T-helper 17 cell (primary cell): ENCODE measurements at places on chromosomes 12 and 14.

DNA sequence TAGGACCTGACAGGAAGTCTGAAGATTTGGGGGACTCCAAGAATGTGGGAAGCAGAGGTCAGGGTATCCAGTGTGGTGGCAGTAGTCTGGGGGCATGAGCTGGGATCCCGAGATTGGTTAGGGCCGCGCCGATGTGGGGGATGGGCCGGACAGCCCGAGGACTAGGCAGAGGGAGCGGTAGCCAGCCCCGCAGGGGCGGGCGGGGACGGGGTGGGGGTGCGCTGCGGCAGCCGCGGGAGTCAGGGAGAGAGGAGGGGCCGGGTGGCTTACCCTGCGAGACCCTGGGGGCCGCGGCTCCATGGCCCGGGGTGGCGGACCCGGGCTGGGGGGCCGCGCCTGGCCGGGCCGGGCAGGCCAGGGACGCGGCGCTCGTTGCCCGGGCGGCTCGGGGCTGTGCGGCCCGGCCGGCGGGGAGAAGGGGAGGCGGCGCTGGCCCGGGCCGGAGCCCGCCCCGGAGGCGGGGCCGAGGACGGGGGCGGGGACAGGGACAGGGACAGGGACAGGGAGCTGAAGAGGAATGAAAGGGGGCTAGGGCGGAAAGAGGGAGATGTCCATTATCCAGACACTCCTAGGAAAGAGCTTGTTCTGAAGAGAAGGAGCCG lies 5.6 kb downstream of the ZNF385A start:
- no peak for DNase-seq

- DNase-seq = peak; percentile 46
Observed at GRCh38 chr12:47744005-47744651, 14.6 kb downstream of the RAPGEF3 start.

DNA sequence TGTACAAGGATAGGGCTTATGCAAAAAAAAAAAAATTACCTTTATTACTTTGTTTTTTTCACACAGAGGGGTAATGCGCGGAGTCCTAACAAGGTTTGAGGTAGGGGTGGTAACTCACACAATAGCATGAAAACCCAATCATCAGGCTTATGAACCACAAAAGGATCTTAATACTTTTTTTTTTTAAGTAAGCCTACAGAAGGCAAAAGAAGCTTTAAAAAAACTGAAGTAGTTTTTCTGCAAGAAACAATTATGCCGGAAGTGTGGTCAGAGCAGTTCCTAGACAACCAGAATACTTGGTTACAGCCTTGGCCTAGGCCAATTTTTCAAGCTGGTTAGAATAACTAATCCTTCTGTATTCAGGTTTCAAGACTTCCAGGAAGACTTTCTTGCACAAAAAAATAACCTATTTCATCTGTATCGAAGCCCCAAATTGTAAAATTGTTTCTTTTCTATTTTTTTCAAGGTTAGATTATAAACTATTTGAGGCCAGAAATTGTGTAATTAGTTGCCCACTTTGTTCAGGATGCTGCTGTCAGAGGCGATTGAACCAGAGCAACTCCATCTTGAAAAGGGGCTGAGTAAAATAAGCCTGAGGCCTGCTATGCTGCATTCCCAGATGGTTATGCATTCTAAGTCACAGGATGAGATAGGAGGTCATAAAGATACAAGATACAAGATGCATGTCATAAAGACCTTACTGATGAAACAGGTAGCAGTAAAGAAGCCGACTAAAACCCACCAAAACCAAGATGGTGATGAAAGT lies 1.8 kb upstream of the GNS start:
- no peak for DNase-seq

GRCh38 chr14:52551696-52552062 lies 626 bp downstream of the TXNDC16 start:
- DNase-seq = no peak

DNA sequence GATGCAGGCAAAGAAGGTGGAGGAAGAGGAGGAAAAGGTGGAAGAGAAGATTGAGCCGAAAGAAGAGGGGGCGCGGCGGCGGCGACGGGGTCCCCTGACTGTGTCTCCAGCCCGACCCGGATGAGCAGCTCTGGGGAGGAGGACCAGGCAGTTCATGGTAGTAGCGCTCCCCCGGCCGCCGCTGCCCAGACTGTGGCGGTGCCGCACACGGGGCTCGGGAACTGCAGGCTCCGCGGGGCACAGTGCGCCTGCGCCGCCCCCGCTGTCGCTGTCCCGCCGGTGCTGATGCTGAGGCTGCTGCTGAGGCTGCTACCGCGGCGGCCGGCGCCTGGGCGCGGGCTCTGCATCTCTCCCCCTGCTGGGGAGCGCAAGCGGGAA lies at the start of gene KCNH5:
TSS of gene KCNH5 (minus strand) at position 225 of the 378 bp plus-strand sequence. CDS start 272 bp downstream, outside the sequence.
- DNase-seq = no peak

DNA sequence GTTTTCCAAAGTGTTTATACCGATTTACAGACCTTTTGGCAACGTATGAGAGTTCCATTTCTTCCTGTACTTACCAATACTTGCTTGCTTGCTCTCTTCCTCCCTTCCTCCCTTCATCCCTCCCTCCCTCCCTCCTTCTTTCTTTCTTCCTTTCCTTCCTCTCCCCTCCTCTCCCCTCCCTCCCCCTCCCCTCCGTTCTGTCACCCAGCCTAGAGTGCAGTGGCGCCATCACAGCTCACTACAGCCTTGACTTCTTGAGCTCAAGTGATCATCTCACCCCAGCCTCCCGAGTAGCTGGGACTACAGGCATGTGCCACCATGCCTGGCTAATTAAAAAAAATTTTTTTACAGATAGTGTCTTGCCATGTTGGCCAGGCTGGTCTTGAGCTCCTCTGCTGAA lies 40.4 kb downstream of the DIP2B start:
- no peak for DNase-seq

GRCh38 chr14:33480071-33480886 lies 470.6 kb downstream of the EGLN3 start:
- DNase-seq = no peak

GRCh38 chr14:50812180-50812579 lies 18.8 kb downstream of the NIN start:
- no peak for DNase-seq

- no peak for DNase-seq
Observed at GRCh38 chr12:104352106-104352713, 48.7 kb downstream of the EID3 start.

DNA sequence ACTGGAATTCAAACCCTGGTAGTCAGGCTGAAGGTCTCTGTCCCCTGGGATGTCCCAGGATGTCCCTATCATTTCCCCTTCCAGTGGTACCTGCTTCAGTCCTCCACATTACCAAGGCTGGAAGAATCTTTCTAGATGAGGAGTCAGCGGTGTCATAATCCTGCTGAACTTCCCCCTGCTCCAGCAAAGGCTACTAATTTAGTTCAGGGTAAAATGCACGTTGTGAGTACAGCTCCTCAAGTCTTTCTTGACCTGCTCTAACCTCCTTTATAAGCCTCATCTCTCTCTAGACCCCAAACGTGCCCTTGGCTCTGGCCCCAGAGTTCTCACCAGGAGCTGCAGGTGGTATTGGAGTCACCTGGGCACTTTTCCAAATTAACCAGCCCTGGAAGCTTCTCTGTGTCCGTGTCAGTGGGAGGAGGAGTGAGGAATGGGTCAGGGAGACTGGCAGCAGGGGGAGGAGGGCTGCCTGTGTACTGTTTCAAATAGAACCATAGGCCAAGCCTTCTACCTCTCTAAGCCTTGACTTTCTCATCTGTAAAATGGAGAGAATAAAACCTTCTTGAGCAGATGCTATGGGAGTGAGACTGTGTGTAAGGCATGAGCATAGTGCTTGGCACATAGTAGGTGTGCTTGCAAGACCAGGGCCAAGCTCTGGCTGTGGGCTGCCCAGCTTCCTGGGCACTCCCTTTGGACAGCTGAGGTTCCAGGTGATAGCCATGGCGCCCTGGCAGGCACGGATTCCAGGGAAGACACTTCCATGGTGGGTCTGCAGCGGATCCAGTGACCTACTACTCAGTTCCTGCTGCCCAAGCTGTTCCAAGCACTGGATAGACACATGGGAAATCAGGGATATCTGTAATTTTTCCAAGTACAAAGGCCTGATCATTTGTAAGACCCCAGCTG lies 24.5 kb downstream of the ASB2 start:
- no peak for DNase-seq

DNA sequence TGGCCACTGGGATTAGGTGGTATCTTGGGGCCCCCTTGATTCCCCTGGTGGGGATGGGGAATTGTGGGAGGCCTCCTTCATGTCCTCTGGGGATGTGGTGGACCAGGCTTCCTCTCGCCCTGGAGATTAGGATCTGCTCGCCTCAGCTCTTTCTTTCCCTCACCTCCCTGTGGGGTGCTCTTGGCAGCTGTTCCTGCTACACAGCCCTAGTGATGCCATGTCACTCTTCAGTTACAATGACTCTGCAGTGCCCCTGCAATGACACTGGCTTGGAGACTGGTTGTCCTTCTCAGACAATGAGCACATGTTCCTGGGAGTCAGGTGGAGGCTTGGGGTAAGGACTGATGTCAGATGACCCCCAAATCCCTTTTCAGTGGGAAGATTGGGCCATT lies 83.9 kb downstream of the ADCK1 start:
- DNase-seq = no peak

GRCh38 chr12:80154261-80154660 lies 54.9 kb downstream of the OTOGL start:
- no peak for DNase-seq

DNA sequence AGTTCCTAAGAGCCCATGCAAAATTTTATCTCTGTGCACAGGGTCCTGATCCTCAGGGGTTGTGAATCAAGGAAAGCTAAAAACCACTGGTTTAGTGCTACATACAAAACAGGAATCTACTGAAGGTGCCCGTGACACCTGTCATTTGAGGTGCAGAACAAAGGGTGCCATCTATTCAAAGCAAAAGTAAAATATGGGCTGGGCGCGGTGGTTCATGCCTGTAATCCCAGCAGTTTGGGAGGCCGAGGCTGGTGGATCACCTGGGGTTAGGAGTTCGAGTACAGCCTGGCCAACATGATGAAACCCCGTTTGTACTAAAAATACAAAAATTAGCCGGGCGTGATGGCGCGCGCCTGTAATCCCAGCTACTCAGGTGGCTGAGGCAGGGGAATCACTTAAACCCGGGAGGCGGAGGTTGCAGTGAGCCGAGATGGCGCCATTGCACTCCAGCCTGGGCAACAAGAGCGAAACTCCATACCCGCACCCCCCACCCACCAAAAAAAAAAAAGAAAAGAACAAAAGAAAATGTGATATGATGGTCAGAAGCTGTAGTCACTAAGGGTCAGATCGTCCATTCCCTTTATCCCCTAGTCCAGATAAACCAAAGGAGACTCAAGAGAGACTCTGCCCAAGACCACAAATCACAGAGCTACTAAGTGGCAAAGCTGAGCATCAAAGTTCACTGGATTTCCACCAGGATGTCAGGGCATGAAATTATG lies 3.4 kb downstream of the PPTC7 start:
- no peak for DNase-seq

- DNase-seq = no peak
Observed at GRCh38 chr12:68344126-68344525, 12.0 kb upstream of the MDM1 start.

GRCh38 chr14:74658535-74659131 lies 46.6 kb upstream of the LTBP2 start:
- DNase-seq = no peak

DNA sequence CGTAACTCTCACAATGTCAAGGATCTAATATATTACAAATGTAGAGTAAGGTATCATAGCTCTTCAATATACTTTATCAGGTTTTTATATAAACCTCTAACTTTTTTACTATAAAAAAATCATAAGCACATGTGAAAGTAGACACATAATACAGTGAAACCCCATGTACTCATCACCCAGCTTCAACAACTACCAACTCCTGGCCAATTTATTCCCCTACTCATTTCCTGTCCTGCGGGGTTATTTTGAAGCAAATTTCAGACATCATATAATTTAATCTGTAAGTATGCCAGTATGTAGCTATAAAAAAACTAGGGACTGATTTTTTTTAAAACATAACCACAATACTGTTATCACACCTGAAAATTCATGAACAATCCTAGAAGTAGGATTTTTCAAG lies 47.7 kb downstream of the NOPCHAP1 start:
- DNase-seq = no peak

DNA sequence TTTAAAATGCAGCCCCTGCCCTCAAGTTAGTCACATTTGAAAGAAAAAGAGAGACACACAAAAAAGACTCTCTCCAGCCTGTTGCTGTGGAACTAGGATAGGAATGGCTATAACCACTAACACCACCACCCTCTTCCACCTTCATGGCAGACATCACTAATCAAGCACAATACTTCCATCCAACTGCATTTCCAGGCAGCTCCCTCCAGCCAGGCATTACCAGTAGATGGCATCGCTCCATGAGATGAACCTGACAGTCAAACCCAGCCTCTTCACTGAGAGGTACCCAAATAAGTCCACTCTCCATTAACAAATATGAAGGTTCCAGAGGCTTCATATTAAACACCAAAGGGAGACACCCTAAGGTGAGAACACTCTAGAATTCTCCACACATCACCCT lies 24.4 kb downstream of the SLC8B1 start:
- DNase-seq = no peak

GRCh38 chr14:103188810-103189480 lies 65.7 kb downstream of the TNFAIP2 start:
- peak; percentile 35 for DNase-seq

GRCh38 chr14:87847216-87847755 lies 145.7 kb downstream of the GALC start:
- DNase-seq = no peak

DNA sequence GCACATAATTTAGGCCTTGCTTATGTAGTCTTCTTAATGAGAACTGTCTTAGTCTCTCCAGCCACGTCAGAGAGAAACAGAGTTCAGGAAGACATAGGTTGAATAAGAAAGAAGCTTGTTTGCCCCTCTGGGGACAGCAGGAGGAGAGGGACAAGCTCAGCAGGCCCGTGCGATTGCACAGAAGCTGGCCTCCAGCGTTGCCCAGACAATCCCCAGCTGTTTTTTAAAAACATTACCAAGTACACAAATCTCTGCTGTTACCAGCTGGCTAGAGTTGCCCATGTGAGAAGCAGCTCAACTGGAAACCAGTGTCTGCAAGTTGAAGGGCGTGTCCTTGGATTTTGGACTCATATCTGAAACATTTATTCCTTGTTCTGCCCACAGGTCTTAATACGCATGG lies 232.6 kb downstream of the EFCAB11 start:
- no peak for DNase-seq

DNA sequence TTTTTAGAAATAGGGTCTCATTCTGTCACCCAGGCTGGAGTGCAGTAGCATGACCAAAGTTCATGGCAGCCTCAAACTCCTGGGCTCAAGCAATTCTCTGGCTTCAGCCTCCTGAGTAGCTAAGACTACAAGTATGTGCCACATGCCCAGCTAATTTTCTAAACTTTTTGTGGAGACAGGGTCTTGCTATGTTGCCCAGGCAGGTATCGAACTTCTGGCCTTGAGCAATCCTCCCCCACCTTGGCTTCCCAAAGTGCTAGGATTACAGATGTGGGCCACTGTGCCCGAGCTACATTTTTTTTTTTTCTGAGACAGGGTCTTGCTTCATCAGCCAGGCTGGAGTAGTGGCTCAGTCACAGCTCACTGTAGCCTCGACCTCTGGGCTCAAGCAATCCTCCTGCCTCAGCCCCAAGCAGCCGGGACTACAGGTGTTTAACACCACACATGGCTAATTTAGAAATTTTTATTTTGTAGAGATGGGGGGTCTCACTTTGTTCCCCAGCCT lies 7.1 kb downstream of the PPP4R3A start:
- DNase-seq = no peak
